ENCODE measurements at places on chromosomes 7 and 10. TPM values are rescaled to one million over a fixed set of nuclear protein-coding genes. Genes with fewer than 3 reads are reported as not detected.

DNA sequence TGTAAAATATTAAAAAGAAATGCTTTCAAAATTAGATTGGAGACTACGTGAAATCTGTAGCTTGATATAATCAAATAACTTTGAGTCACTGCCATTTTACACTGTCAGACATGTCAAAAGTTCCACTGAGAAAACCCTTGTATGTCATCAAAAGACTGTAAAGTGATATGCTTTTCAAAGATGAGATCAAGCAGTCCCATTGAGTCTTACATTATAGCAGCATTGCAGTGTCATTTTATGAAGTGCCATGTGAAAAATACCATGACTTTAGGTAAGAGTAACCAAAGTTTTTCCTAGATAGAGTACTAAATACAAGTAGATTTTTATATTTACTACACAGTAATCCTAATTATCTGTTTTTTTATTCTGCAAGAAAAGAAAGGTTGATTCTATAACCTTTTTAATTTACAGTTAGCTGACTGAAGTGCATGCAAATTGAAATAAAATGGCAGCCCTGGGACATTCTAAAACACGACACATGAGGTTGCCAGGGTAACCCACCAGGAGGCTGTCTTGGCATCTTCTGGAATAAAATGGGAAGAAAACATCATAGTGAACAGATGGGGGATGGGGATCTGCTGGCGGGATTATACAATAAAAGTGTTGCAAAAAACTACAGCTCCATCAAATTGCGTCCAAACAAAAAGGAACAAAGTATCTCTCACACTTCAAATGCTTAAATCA, 91.3 kb upstream of the TMEM106B start:
- no peaks in the 10 kb centered on the region for H3K27me3 ChIP-seq
- no peaks in the 10 kb centered on the region for H3K4me1 ChIP-seq
- no peak overlapping the region for H3K27ac ChIP-seq
- H3K36me3 ChIP-seq = no peaks in the 10 kb centered on the region
- no peak overlapping the region for H3K4me3 ChIP-seq
- no peak for DNase-seq

GRCh38 chr10:81876253-81877077, 1.5 kb downstream of the NRG3 start:
- H3K27me3 ChIP-seq = peaks cover 18% of the 10 kb centered on the region
- H3K36me3 ChIP-seq = no peaks in the 10 kb centered on the region
- no peak for DNase-seq

GRCh38 chr10:84654671-84655070, 326.3 kb downstream of the CCSER2 start:
- no peak overlapping the region for H3K4me3 ChIP-seq
- DNase-seq = peak; percentile 26
- peaks cover 8% of the 10 kb centered on the region for H3K4me1 ChIP-seq
- no peak overlapping the region for H3K27ac ChIP-seq

DNA sequence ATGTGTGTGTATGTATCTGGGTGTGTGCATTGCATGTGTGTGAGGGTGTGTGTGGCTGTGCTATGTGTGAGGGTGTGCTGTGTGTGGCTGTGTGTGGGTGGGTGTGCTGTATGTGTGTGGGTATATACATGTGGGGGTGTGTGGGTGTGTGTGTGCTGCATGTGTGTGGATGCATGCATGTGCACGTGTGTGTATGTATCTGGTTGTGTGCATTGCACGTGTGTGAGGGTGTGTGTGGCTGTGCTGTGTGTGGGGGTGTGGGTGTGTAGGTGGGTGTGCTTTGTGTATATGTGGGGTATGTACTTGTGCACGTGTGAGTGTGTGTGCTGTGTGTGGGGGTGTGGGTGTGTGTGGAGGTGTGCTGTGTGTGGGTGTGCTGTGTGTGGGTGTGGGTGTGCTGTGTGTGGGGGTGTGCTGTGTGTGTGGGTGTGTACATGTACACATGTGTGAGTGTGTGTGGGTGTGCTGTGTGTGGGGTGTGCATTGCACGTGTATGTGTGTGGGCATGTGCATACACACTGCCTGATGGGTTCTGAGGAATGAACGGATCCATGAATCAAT, 579.8 kb downstream of the PTPRN2 start:
- H3K27ac ChIP-seq = no peak overlapping the region
- DNase-seq = no peak
- H3K27me3 ChIP-seq = no peaks in the 10 kb centered on the region
- no peak overlapping the region for H3K4me3 ChIP-seq

DNA sequence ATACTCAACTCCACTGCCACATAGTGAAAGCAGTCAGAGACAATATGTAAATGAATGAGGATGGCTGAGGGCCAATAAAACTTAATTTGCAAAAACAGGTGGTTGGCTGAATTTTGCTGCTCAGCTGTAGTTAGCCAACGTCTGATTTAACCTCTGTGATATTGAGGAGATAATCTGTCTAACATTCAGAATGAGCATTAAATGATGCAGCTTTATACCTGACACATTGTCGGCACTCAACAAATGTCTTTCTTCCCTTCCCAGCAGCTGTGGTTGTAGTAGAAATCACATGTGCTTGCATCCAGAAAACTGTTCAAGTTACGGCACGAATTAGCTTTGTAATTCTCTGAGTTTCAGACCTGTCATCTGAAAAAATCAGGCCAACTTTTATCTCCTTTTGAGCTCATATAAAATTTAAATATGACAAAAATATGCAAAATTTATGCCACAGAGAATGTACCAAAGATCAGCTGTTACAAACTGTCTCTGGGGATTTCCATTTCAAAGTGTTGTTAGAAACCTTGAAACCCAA, 1239.7 kb downstream of the GATA3 start:
- H3K27me3 ChIP-seq = no peaks in the 10 kb centered on the region
- H3K4me1 ChIP-seq = peaks cover 6% of the 10 kb centered on the region
- no peak for DNase-seq
- no peaks in the 10 kb centered on the region for H3K36me3 ChIP-seq

DNA sequence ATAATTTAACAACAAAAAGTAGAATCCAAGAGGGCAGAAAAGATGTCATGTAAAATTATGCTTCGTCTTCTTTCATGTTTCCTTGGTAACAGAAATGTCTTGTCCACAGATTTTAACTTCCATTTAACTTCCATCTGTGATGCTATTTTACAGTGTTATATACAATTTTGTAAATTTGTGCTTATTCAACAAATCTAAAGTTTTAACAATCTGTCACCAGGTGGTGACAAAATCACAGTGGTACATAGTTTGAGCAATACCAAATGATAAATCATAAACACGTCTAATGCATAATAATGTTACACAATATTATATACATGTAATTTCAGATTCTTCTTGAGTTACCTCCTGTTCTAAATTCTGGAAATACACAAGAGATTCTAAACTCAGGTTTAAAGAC, 784.4 kb upstream of the CELF2 start:
- H3K4me3 ChIP-seq = no peak overlapping the region
- H3K27ac ChIP-seq = no peak overlapping the region
- DNase-seq = no peak
- no peaks in the 10 kb centered on the region for H3K36me3 ChIP-seq
- no peaks in the 10 kb centered on the region for H3K27me3 ChIP-seq

- no peaks in the 10 kb centered on the region for H3K4me1 ChIP-seq
- no peak overlapping the region for H3K27ac ChIP-seq
- DNase-seq = no peak
- H3K4me3 ChIP-seq = no peak overlapping the region
- no peaks in the 10 kb centered on the region for H3K27me3 ChIP-seq
- no peaks in the 10 kb centered on the region for H3K36me3 ChIP-seq
These were observed 156.3 kb downstream of the NEURL1 start for GRCh38 chr10:103649654-103650423.

DNA sequence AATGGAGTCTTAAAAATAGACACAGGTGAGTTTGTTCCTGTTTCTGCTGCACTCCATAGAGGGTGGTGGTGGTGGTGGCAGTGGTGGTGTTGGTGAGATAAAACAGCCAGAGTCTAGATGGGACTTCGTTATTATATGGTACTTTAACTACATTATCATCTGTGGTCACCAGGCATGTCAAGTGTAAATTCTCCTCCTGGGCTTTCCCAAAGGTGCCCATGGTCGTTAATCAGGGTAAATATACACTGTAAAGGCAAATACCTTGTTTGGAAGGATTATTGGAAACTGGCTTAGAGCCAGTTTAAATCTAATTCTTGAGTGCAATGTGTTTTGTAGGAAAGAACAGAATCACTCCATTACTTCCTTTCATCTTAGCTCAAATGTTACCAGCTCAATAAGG, 21.5 kb upstream of the COMMD3 start:
- peaks cover 5% of the 10 kb centered on the region for H3K27me3 ChIP-seq
- H3K4me3 ChIP-seq = no peak overlapping the region
- H3K4me1 ChIP-seq = no peaks in the 10 kb centered on the region
- no peak for DNase-seq
- no peak overlapping the region for H3K27ac ChIP-seq

DNA sequence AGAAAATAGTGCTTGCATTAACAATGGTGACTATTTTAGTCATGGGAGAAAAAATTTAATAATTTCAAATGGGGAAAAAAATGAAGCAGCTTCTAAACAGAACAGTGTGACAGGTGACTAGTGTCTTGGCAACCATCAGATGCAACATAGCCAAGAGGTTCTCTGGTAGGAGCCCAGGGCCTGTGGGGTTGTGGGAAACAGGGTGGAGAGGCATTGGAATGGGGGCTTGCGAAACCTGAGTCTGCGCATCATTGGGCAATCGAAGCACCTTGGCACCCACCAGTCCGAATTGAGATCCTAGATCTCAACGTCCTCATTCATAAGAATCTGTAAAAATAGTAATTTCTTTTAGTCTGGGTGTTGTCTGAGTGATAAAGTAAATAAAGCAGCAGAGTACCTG, 19.2 kb upstream of the PARD3 start:
- H3K36me3 ChIP-seq = no peaks in the 10 kb centered on the region
- DNase-seq = no peak
- H3K27ac ChIP-seq = no peak overlapping the region
- H3K4me3 ChIP-seq = no peak overlapping the region
- H3K27me3 ChIP-seq = no peaks in the 10 kb centered on the region

DNA sequence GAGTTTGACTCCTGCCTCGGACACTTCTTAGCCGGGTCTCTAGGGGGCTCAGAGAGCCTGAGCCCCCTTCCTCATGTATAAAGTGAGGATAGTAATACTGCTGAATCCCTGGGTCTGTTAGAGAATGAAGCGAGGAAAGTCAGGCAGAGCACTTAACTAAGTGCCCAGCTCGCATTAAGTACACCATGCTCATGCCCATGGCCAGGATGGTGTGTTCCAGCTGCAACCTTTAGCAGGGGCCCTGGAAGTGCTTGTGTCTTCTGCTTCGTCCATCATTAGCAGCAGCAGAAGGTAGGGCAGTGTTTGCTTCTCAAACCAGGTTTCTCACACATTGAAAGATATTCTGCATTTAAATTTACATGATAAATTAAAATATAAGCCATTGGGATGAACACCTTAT, 27.3 kb upstream of the WDFY4 start:
- H3K36me3 ChIP-seq = no peaks in the 10 kb centered on the region
- no peak overlapping the region for H3K4me3 ChIP-seq
- H3K27ac ChIP-seq = no peak overlapping the region
- peaks cover 47% of the 10 kb centered on the region for H3K4me1 ChIP-seq

DNA sequence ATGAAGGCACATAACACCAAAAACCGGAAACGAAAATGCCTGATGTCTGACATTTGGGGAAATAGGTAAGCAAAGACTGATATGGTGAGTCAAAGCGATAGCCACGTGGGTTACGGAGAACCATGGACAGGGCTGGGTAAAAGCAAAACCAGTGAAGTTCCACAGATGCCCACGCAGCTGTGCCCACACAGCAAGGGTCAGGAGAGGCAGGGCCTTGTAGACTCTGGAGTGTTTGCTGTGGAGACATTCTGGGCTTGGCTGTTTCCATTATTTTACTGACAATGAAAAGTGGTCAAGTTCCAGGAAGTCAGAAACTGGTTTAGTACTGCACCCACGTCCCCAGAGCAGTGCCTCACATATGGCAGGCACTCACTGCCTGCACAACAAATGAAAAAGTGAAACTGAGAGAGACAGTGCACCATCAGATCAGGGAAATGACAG, 148.7 kb downstream of the ZMYND11 start:
- no peaks in the 10 kb centered on the region for H3K27me3 ChIP-seq
- no peaks in the 10 kb centered on the region for H3K36me3 ChIP-seq
- no peak overlapping the region for H3K4me3 ChIP-seq
- peaks cover 13% of the 10 kb centered on the region for H3K4me1 ChIP-seq
- no peak overlapping the region for H3K27ac ChIP-seq
- peak; percentile 52 for DNase-seq

GRCh38 chr7:17311194-17311593, 12.7 kb downstream of the AHR start:
- H3K27ac ChIP-seq = no peak overlapping the region
- peaks cover 7% of the 10 kb centered on the region for H3K36me3 ChIP-seq
- H3K27me3 ChIP-seq = no peaks in the 10 kb centered on the region
- no peak for DNase-seq

DNA sequence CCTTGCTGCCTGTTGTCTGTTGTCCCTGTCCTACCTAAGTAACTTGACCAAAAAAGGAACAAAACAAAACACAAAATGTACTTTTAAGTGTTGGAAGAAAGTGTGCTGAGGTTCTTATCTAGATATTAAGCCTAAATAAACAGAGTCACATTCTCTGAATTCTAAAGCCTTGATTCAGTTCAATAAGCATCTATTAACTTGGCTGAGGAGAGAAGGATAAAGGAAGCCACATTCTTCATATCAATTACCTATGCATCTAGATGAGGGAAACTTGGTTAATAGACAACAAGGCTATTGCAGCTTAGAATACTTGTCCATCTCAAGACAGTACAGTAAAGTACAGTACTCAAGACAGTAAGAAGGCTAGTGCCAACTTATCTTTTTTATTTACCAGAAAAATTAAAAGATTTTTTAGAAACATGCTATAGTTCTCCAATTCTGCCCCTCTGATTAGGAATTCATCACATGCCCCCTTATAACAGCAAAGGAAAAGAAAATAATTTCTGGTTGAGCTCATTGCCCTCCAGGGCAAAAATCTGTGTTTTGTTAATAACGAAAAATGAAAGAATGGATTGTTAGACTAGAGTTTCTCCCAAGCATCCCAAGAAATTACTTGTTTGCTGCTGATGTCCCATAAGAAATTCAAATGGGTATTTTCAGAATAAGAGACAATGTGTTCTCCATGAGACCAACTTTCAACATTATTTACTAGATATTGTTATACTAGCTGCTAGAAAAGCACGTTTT, 546.5 kb upstream of the SEMA3D start:
- H3K4me3 ChIP-seq = no peak overlapping the region
- H3K4me1 ChIP-seq = no peaks in the 10 kb centered on the region
- H3K27ac ChIP-seq = no peak overlapping the region
- no peaks in the 10 kb centered on the region for H3K36me3 ChIP-seq
- no peak for DNase-seq

- DNase-seq = no peak
- H3K36me3 ChIP-seq = no peaks in the 10 kb centered on the region
- no peak overlapping the region for H3K4me3 ChIP-seq
- no peak overlapping the region for H3K27ac ChIP-seq
- no peaks in the 10 kb centered on the region for H3K27me3 ChIP-seq
These were observed 94.5 kb downstream of the PDGFA start for GRCh38 chr7:424961-425793.

- peaks cover 9% of the 10 kb centered on the region for H3K36me3 ChIP-seq
- no peak overlapping the region for H3K4me3 ChIP-seq
- no peak overlapping the region for H3K27ac ChIP-seq
- peaks cover 9% of the 10 kb centered on the region for H3K4me1 ChIP-seq
- no peaks in the 10 kb centered on the region for H3K27me3 ChIP-seq
These were observed 6.9 kb upstream of the SUN1 start for GRCh38 chr7:825386-825785.

ERVW-1 gene
- not detected for polyA plus RNA-seq

NAT16 gene
- polyA plus RNA-seq = not detected

OR2A7 gene
- 3.6 TPM for polyA plus RNA-seq

FERD3L gene
- polyA plus RNA-seq = not detected

AKR1C1 gene
- 0.03 TPM for polyA plus RNA-seq

UPF2 gene
- 14.3 TPM for polyA plus RNA-seq

LBX1 gene
- polyA plus RNA-seq = not detected

PTPRZ1 gene
- polyA plus RNA-seq = not detected

ZNF853 gene
- polyA plus RNA-seq = 2.5 TPM
